ENCODE measurements at places on chromosomes 12 and 14. TPM values are rescaled to one million over a fixed set of nuclear protein-coding genes. Genes with fewer than 3 reads are reported as not detected.

BMP4 gene
- total RNA-seq = 11.0 TPM

NID2 gene
- 22.0 TPM for total RNA-seq

OLR1 gene
- not detected for total RNA-seq

ALDH1L2 gene
- total RNA-seq = 0.13 TPM

CACNA1C gene
- total RNA-seq = 2.7 TPM

SALL2 gene
- total RNA-seq = 263 TPM

KRT72 gene
- total RNA-seq = not detected

KRT78 gene
- not detected for total RNA-seq

ARHGEF25 gene
- total RNA-seq = 17.3 TPM

DNA sequence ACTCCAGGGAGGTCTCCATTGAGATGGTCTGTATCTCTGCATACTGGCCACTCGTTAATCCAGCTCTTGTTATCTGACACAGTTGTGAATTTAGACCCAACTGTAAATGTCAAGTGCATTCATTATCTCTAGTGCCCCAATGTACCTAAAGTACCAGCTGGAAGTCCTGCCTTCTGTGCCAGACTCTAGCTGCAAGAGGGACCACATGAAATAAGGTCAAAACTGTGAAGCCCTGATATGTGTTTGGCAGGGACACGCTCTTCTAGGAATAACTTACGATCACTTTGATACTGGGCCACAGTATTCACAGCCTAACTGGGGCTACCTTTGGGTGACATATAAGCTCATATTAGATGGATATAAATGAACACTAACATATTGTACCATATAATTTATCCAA, 268.5 kb downstream of the LRIG3 start:
- no peak for DNase-seq

- DNase-seq = no peak
Observed at GRCh38 chr14:74959596-74960180, 4.3 kb upstream of the PGF start.

DNA sequence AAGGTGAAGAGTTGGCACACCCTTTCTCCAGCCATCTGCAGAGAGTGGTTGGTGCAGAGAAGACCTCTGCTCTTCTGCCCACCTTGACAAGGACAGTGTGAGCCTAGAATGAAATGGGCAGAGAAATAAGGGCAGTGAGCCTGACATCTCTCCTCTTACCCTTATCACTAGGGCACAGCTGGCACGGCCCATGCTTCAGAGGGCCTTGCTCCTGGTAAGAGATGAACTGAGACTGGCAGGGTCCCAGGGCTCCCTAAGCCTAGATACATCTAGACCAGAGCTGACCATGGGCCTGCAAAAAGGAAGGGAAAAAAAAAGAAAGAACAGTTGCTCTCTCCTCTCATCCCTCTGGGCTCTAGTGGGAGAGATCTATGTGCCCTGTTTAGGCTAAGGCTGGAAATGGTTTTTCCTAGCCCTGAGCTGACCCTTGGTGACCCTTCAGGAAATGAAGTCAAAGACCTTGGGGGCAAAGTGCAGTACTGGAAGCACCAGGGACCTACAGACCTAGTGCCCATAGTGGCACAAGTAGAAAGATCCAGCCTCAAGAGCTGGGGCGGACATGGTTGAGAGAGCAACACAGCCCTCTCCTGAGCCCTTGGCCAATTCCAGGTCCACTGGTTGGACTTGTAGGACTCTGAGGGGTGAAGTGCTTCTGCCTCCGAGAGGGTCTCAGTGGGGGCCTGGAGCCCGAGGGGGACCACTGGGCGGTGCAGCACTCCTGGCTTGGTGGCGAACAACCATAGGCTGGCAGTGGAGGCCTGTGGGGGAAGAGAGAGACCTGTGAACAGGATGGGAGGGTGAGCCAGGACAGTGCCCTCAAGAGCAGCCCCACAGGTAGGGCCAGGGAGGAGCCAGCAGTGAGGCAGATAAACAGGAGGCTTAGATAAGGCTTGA, 22.0 kb downstream of the PRPF40B start:
- no peak for DNase-seq

- peak; percentile 59 for DNase-seq
Observed at GRCh38 chr12:46342562-46343033, 30.0 kb downstream of the SLC38A2 start.

GRCh38 chr12:71315328-71315985, 124.1 kb upstream of the LGR5 start:
- DNase-seq = no peak

DNA sequence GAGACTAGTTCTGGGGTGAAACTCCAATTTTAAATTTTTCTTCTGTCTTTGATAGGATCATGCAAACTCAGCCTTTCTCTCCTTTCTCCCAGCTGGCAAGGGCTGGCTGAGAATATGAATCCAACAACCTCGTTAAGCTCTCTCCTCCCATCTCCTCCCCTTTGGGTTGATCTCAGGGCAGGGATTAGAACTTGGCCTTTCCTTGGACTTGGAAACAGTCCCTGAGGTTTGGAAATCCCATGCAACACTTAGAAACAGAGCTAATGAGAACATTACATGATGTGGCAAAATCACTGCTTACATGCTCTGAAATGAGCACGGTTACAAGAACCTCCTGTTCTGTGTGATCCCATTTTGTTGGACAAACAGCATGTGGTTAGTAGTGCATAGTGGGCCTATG, 31.6 kb downstream of the ACACB start:
- DNase-seq = no peak

DNA sequence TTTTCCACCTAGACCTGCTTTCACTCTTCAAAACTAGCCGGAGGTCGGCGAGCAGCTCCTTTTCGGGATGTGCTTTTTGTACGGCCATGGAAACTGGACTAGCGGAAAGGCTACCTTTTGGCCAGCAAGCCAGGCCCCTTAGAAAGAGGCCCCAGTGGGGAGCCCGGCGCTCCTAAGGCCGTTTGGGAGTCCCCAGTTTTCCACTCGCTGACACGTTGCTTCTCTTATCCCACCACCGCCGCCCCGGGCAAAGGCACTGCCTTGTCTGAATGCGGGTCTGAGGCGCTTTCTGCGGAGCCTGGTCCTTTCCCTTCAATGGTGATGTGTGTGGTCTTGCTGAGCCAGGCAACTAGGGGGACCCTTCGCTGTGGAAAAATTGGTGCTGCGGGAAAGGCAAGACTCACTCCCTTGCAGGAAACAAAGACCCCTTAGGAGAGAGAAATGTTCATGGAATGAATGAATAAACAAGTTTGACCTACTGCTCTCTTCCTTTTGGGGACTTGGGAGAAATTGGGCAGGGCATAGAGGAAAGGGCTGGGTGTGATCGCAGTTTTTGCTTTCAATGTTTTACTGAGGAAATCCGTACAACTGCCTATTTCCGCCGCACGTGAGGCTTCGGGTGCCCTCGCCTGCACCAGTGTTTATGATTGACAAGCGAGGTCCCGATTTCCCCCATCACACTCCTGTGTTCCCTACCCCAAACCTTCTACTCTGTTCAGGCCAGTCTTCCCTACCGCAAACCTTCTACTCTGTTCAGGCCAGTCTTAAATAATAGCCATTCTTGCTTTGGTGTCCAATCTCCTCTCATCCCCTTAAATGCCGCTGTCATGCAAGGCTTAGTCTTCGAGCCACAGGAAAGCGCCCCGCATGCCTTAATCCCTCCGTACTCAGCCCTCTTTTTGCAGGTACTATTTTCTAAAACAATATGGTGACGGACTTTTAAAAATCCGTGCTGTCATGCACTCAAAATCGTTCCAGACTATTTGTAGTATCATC, 1.0 kb upstream of the SLC38A2 start:
- peak; percentile 80 for DNase-seq

GRCh38 chr12:22682663-22683062, 57.7 kb downstream of the ETNK1 start:
- DNase-seq = no peak

- DNase-seq = no peak
Observed at GRCh38 chr12:46445093-46445492, 72.5 kb upstream of the SLC38A2 start.

DNA sequence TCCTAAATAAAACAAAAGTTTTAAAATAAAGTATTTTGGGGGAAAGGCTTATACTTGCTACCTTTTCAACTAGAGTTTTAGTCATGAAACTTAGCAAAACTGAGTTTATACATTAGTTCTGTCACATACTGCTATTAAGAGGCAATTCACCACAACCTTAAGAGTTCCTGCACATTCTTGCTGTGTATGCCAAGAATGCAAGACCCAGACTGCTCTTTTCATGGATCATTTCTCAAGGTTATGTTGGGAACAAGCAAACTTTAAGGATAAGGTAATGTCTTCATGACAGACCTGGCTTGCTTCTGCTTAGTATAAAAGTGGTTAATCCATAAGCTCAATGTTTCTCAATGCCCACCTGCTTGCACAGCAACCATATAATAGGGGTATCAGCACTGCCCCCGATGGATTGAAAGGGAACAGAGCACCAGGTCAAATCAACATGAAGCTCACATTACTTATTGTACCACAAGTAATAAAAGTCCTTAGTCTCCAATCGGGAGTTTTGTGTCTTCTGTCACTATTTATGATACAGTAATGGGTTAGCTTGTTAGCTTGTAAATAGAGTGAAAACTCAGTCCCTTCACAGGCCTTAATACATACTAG, 67.6 kb downstream of the KIF21A start:
- DNase-seq = peak; percentile 14

DNA sequence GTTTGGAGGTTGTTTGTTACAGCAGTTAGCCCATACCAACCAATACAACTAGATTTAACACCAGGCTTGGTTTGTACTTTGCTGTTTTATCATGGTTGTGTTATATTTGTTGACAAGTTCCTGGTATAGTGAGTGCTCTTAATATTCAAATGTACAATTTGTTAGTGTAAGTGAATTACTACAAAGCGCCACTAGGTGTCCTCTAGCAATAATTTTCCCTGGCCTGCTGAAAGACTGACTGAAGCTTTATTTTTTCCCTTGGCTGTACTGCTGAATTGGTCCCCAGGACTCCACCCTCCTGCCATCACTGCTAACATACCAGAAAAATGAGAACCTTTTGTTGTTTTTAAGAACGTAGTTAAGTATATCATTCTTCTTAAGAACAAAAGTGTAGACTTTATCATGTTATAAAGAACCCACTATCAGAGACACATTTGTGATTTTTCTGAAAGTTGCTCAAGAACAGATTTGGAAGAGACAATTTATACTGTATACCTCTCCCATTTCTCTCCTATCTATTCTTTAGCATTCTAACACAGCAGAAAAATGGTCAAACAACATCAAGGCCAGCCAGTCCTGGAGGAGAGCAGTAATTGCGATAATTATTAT, 75.3 kb upstream of the FAR2 start:
- DNase-seq = peak; percentile 47

GRCh38 chr14:69822456-69822855, 25.4 kb upstream of the SLC10A1 start:
- no peak for DNase-seq

- no peak for DNase-seq
Observed at GRCh38 chr12:8840938-8841633, 18.7 kb downstream of the A2ML1 start.

GRCh38 chr12:115946092-115946491, 331.4 kb downstream of the MED13L start:
- DNase-seq = no peak

DNA sequence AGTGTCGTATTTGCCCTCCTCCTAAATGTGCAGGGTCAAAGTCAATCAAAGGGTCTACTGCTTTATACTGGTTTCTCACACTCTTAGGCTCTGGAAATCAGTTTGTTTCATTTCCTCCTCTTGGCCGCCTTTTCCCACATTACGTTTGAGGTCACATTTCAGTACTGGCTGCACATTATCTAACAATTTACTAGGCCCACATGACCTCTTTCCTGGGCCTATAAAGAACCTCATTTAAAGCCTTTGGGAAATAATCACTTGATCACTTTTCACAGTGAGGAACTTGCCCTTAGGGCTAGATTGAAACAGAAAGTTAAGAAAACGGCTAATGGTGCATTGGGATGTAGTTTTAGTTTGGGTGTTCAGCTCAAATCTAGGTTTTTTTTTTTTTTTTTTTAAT, 497.5 kb downstream of the RERGL start:
- DNase-seq = no peak

DNA sequence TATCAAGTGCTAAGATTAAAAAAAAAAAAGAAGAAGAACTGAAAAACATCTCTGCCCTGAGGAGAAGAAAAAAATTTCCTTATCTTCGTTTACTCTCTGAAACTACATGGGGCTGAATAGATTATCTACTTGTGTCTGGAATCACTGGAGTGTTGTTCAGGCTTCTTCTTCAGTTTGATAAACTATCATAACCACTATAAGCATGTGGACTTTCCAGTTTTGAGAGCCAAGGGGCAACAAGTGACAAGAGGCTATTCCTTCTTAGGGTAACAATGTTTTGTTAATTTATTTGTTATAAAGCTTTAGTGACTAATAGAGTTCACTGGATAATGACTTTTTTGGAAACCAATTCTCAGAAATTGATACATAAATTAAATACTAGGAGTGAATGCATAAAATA, 19.9 kb upstream of the RASSF8 start:
- DNase-seq = no peak
